ENCODE measurements at places on chromosomes 7 and 10.
A peak's percentile ranks its signal among the peaks of the same experiment; 100 is the strongest.

GRCh38 chr7:113796557-113796956 lies 122.3 kb downstream of the PPP1R3A start:
- DNase-seq: no peak

- DNase-seq: no peak
Observed at GRCh38 chr7:46229409-46229808, 308.3 kb upstream of the IGFBP3 start.

DNA sequence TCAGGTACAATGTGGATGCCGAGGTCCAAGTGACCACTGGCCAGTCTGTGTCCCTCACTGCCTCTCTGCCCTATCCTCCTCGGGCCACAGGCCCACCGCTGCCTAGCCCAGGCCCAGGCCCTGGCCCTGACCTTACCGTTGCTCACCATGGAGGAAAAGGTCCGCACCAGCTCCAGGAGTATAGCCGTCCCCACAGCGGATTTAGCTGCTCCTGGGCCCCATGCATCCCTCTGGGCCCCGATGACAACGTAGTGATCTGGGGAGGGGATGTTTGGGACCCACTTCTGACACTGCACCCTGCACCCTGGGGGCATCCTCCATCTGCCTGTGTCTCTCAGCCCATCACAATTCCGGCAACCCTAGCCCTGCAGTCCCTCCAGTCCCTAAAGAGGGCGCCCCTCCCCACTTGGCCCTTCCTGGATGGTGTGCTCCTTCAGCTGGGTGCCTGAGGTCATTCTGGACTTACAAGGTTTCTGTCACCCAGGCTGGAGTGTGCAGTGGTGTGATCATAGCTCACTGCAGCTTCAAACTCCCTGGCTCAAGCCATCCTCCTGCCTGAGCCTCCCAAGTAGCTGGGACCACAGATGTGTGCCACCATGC lies 12.1 kb downstream of the TFR2 start:
- DNase-seq: no peak

GRCh38 chr10:14556285-14556956 lies 218.3 kb downstream of the FAM107B start:
- DNase-seq: no peak

DNA sequence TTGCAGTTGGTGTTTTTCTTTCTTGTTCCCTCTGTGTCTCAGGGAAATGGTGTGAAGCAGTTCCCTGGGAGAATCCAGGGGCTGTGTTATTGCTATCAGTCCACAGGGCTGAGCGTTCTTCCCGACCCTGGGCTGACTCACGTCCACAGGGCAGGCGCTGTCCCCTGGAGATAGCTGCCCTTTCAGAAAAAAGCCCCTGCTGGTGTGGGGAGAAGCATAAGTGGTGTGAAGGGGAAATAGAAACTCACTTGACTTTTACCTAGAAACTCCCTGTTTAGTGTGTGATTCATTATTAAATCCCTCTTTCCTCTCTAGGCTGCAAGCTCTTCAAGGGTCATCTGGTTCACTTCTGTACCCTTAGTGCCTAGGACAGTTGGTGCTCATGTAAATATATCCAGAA lies 63.3 kb upstream of the SMNDC1 start:
- no peak for DNase-seq

GRCh38 chr7:22855049-22855392 lies 32.4 kb upstream of the TOMM7 start:
- no peak for DNase-seq

GRCh38 chr7:41834805-41835694 lies 132.2 kb upstream of the INHBA start:
- peak; percentile 45 for DNase-seq
